Activated CD8-positive, alpha-beta memory T cell treated with anti-CD3 and anti-CD28 coated beads for 48 hours (primary cell): ENCODE measurements at places on chromosomes 5 and 9.

DNA sequence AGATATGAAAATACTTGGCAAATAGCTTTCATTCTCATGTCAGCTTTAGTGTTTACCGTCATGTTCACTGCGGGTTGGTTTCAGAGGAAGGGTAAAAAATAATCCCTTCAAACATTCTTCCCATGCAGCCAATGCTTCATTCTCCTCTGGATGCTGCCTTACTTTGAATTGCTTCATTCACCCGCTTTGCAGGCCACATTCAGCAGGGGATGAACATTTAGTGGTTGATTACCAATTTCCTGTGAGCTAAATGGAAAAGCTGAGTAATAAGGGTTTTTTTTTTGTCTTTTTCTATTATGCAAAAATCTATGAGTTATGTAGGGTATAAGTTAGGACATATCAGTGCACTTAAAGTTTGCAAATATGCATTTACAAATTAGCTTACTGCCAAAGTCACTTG is 96.3 kb upstream of the MEF2C start:
- DNase-seq = no peak

DNA sequence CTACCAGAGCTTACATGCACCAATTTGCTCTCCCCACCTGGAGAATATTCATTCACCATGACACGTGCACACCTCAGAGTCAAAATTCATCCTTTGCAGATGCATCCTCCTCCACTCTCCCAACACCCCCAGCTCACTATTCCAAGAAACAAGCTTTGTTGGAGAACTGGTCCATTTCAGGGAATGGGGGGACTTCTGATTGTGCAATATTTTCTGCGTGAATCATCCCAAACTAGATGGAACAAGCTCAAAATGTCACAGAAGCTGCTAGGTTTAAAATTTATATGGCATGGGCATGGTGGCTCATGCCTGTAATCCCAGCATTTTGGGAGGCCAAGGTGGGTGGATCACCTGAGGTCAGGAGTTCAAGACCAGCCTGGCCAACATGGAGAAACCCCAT is 3.6 kb downstream of the GLDC start:
- DNase-seq = no peak

- no peak for DNase-seq
Measured at GRCh38 chr5:163757344-163757743, 251.9 kb downstream of the MAT2B start.

DNA sequence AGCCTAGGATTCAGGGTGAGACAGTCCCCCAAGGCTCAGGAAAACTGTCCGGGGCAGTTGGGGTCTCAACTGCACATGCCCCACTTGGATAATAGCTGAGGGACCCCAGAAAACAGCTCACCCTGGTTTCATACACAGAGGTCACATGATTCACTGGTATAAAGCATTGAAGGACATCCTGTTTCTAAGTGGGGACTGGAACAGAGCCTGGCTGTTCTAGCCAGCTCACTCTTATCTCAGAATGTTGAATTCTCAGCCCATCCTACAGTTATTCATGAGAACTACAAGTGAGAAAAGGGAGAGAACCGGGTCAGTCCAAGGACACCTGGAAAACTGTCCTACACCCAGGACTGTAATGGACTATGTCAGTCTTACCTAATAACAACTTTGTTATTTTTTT is 170.9 kb downstream of the FGF1 start:
- DNase-seq = no peak

GRCh38 chr9:16712787-16713186 is 157.7 kb downstream of the BNC2 start:
- no peak for DNase-seq

DNA sequence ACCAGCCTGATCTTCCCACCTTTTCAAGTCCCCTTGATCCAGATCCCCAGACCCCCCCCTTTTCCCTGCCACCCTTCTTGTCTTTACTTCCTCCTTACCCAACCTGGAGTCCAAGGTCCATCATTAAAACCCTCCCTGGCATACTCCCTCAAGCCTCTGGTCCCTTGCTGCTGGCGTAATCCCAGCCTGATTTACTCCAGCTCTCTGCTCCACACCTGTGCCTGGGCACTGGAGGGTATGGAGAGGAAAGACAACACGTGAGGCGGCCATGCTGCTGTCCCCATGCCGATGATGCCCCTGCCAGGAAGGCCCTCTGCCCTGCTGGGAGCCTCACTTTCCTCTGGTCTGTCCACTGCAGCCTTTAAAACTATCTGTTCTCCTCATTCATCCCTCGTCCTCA is 5.1 kb downstream of the B4GALT7 start:
- no peak for DNase-seq

DNA sequence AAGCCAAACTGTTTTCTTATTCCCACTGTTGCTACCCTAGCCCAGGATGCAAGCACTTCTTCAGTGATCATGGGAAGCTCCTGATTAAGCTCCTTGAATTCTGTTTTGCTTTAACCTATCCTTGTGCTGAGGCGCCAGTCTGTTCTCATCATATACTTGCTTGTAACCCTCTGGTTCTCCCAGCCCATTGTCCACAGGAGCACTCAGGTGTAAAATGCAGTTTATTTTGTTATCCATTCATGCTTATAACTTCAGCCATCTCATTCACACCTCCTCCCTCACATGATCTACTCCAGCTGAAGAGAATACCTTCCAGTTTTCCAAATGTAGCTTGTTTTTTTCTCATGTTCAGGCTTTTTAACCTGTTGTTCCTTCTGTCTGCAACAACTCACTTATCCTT is 402.1 kb upstream of the BRINP1 start:
- DNase-seq = no peak

GRCh38 chr5:178236679-178237078 is 4.1 kb upstream of the PHYKPL start:
- no peak for DNase-seq

DNA sequence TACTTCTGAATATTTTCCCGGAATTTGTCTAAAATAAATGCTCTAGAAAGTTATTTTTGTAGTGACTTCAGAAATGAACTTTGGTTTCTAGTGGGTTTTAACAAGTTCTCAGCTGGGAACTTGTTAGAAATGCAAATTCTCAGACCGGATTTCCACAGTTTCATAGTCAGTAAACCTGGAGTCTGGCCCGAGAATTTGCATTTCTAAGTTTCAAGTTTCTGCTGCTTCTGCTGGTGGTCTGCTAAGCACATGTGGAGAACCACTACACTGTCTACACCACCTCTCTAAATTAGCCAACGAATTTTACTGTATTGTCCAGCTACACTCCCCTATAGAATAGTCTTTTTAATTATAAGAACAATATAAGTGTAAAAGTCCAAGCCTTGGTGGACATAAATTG is 208.0 kb downstream of the CHSY3 start:
- DNase-seq = no peak

GRCh38 chr5:44331471-44332050 is 57.7 kb downstream of the FGF10 start:
- no peak for DNase-seq

- DNase-seq = no peak
Measured at GRCh38 chr5:134594336-134594735, 38.3 kb downstream of the SAR1B start.

DNA sequence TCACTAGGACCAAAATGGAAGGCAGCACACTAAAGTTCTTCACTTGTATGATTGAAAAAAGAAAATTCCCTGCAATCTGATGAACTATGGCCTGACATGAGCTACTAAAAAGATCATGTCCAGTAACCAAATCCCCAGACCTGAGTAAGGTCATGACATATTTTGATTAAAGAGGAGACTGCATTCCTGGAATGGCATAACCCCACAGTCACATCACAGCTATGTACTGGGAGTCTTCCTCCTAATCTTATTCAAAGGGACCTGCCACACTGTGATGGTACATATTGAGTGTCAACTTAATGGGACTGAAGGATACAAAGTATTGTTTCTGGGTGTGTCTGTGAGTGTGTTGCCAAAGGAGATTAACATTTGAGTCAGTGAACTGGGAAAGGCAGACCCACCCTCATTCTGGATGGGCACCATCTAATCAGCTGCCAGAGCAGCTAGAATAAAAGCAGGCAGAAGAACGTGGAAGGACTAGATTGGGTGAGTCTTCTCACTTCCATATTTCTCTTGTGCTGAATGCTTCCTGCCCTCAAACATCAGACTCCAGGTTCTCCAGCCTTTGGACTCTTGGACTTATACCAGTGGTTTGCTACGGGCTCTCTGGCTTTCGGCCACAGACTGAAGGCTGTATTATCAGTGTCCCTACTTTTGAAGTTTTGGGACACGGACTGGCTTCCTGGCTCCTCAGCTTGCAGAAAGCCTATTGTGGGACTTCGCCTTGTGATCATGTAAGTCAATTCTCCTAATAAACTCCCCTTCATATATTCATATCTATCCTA is 345.0 kb downstream of the TMEM38B start:
- DNase-seq = no peak

GRCh38 chr5:168752416-168753190 is 173.4 kb upstream of the PANK3 start:
- DNase-seq = no peak

DNA sequence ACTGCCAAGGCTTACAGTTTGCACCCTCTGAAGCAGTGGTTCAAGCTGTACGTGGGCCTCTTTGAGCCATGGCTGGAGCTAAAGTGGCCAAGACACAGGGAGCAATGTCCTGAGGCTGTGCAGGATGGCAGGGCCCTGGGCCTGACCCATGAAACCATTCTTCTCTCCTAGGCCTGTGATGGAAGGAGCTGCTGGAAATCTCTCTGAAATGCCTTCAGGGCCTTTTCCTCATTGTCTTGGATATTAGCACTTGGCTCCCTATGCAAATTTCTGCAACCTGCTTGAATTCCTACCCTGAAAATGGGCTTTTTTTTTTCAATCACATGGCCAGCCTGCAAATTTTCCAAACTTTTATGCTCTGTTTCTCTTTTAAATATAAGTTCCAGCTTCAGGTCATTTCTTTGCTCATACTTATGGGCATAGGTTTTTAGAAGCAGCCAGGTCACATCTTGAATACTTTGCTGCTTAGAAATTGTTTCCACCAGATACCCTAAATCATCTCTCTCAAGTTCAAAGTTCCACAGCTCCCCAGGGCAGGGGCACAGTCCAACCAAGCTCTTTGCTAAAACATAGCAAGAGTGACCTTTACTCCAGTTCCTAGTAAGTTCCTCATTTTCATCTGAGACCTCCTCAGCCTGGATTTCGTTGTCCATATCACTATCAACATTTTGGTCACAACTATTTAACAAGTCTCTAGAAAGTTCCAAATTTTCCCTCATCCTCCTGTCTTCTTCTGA is 138.3 kb downstream of the OSTF1 start:
- no peak for DNase-seq

DNA sequence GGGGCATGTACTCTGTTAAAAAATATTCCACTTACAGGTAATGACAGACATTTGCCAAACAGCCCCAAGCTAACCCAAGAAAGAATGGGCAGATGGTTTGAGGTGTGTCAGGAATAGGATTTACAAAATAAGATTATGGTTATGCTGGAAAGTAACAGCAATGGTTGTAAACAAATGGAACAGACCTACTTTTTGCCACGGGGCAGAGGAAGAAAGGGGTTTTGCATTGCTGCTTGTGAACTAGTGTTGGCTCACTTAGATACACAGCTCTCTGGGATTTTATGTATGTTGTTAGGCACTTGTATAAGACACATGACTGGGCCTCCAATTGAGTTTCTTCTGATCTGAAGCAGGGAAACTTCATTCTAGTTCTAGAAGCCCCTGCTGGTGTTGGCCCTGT is 191.5 kb upstream of the GDNF start:
- DNase-seq = no peak

- DNase-seq = no peak
Measured at GRCh38 chr9:106528158-106528557, 334.8 kb upstream of the ZNF462 start.

- DNase-seq = no peak
Measured at GRCh38 chr9:86098824-86099700, at the start of gene GOLM1. TSS of gene GOLM1 (minus strand) at chr9:86099558. CDS start at chr9:86079320, 20,238 bp downstream.

GRCh38 chr5:177427919-177428573 is 1.6 kb downstream of the GRK6 start:
- no peak for DNase-seq

DNA sequence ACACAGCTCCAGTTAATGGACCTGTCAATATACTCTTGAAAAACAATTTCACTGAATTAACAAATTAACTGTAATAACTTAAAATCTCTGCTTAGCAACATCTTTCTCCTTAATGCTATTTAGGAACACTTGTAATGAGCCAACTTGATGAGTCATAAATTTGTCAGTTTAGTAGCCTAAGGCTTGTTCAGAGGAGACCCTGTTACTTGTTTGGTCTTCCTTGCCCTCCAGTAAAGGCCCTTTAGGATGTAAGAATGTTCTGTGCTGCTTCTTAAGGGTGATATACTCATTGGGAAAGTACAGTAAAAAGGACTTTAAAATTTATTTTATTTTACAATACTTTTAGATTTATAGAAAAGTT is 11.4 kb upstream of the MATR3 start:
- DNase-seq = no peak

DNA sequence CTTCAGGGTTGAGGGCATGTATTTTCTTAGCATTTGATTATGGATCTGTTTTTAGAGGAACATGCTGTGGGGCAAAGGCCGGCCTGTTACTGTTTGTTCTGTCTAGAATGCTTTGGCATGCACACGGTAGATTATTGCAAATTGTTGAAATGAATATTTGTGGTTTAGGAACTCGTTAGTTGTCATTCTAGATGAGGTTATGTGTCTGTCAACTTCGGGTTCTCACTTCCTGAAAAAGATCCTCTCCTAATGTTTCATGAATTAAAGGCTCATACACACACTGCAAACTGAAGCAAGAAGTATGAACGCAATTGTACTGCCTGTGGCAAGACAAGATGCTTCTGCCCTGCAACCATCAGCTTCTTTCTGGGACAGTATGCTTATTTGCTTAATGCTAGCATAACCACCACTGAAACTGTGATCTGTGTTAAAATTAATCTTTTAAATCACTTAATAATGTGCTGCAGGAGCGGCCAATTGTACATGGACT is 99.6 kb downstream of the BASP1 start:
- DNase-seq = no peak

- no peak for DNase-seq
Measured at GRCh38 chr5:64384765-64385164, 121.0 kb upstream of the RGS7BP start.

- DNase-seq = no peak
Measured at GRCh38 chr5:83562791-83563557, 91.4 kb downstream of the VCAN start.

GRCh38 chr5:31364881-31365636 is 166.8 kb downstream of the DROSHA start:
- no peak for DNase-seq

- no peak for DNase-seq
Measured at GRCh38 chr5:142277796-142278195, 47.0 kb downstream of the SPRY4 start.

DNA sequence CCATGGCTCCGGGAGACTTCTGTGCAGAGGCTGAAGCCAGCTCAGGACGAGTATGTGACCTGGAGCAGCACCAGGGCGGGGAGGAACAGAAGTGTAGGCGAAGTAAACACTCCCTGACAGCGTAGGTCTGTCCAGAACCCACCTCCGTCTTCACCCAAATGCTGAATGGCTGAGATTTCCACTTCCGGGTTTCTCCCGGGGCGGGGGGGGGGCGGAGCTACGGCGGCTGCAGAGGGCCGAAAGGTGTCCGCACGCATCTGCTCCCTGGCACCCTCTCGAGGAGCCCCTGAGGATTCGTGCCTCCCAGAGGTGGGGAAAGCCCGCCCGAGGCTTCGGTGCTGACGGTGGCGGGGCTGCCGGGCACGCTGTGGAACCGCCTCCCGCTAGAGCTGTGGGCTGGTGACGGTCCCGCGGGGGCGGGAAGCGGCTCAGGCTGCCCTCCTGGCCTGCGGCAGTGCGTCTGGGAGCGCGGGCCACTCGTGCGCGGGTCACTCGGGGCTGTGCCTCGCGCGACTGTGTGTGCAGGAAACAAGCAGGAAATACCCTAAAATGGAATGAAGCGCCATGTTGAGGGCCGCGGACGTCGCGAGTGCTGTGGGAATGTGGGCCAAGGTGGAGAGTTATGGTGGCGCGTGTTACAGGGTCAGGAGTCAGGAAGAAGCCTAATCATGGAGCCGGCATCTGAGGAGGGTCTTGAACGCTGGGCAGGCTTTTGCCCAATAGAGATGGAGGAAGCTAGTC is 1425.4 kb downstream of the FOXD4L5 start:
- no peak for DNase-seq
